ENCODE measurements at places on chromosomes 11 and 22.

DNA sequence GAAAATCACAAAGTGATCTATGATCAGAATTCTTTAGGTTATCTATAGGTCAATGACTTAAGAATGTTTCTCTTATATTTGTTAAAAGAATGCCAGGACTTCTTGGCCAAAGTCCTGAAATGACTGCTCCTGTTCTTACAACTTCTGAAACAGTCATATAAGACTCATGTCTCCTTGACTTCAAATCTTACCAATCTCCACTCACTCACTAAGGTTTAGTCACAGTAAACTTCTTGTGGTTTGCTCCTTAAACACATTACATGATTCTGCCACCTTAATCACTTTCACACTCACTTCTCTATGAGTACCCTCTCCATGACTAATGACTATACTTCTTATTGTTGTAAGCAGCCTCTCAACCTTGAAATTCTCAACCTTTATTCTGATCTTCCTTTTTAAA is 648.7 kb upstream of the CCDC179 start:
- no peak for DNase-seq

DNA sequence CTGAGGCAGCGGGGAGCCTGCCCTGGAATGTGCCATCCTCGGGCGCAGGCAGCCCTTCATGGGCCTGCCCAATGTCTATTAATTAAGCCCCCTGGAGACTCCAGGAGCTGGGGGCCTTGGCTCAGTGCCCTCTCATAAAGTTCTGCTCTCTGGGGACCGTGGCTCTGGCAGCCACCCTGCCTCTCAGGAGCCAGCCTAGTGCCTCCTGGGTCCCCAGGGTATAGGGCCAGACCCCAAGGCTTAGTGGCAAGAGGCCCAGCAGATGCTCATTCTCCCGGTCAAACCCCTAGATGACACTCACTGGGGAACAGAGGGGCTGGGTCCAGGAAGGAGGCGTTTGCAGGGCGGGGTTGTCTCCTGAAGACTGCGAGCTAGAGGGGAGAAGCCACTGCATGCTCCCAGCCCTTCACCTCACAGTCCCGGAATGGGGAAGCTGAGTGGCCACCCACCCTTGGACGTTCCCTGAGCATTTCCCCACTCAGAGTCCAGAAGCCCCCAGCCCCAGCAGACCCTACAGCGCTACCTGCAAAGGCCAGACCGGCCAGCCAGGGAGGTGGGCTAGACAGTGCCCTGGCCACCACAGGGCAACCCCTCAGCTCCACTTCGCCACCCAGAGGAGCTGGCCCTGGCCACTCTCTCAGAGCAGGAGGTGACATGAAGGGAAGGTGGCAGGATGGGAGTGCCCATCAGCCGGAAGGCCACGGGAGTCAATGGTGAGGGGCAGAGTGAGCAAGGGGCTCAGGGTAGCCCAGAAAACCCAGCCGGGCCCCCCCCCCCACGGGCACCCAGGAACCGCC is 83.0 kb downstream of the CDKN1C start:
- no peak for DNase-seq

DNA sequence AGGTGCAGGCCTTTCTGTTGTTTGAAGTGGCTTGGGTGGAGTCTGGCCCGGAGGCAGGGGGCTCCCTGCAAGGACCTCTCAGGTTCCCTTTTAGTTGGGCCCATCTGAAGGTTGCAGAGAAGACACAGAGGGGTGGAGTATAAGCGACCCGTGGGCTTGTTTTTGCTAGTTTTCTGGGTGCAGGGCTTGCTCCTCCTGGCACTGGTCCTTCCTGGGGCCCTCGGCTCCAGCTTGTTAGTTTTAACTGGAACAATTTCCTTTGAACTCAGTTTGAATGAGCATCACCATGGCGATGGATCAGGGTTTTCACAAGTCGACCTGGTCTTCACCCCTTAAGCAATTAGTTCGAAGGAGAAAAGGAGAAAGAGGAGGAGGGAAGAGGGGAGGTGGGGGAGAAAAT is 28.5 kb upstream of the OAF start:
- DNase-seq: no peak

DNA sequence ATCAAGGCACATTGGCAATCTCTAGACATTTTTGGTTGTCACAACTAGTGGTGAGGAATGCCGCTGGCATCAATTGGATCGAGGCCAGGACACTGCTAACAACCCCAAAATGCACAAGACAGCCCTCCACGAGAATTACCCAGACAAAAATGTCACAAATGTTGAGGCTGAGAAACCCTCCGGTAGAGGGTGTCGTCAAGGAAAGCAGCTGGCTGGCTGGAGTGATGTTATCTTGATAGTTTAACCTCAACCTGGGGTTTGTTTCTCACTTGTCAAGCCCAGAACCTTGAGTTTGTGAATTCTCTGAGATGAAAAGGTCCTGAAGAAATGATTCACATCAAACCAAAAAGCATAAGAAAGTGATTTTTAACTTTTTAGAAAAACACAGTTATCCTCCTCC is 21.1 kb upstream of the TMPRSS13 start:
- DNase-seq: peak; percentile 63

GRCh38 chr22:50206599-50206998 is 5.8 kb downstream of the SELENOO start:
- DNase-seq: no peak

DNA sequence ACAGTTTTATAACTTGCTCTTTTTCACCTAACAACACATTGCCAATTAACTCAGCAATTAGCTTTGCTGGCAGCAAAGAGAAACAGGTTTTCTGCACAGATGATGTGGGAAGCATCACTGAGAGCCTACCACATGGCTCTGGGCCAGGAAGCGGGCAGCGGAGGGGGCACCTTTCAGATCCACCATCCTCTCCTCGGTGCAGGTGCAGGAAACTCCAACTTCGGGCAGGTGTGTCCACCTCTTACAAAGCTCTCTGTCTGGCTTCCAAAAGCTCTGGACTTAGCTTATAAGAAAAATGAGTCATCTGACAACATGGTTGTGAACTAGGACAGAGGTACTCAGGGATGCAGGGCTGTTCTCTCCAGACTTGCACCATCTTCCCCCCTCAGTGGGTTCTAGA is 77.0 kb downstream of the RPS6KA4 start:
- no peak for DNase-seq

- DNase-seq: no peak
Observed at GRCh38 chr11:118715245-118715831, 35.9 kb upstream of the TREH start.

DNA sequence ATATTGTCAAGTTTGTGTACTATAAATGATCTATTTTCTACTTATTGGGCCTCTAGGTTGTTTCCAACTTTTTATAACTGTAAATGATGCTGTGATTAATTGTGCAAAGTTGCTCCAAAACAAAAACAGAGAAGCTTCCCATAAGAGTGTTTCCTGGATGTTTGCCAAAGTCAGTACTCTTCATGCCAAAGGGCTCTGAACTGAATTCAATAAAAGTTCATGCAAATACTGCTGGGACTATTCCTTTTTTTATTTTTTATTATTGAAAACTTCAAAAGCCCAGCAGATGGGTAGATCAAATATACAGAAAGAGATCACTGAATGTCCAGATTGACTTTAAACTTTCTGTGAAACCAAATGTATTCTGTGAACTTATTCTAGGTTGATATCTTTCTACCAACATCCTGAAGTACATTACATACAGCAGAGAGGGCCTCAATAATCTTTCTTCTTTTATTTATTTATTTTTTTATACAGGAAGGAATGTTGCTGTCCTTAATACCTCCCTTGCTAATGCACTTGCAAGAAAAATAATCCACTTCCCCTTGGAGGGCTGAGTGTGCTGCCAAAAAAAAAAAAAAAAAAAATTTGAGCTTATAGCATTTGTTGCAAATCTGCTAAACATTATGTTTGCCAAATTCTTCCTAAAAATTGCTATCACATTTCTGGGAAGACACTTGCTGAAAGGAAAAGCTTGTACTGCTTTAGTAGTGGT is 53.0 kb downstream of the CTSC start:
- DNase-seq: no peak

DNA sequence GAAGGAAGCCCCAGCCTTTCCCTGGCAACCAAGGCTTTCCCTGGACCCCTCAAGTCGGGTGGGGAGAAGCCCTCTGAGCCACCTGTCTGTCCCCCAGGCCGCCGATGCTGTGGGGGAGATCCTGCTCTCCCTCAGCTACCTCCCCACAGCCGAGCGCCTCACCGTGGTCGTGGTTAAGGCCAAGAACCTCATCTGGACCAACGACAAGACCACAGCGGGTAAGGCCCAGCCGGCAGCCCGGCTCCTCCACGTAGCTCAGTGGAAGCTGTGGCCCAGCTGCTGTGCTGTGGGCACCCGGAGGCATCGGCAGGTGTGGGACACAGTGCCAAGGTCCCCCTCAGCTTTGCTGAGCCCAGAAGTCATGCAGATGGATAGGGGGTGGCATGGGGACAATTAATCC is 12.2 kb upstream of the RHOD start:
- no peak for DNase-seq

GRCh38 chr11:16982256-16982671 is 31.9 kb downstream of the PLEKHA7 start:
- no peak for DNase-seq

GRCh38 chr11:103007521-103007920 is 52.0 kb upstream of the MMP13 start:
- DNase-seq: no peak

DNA sequence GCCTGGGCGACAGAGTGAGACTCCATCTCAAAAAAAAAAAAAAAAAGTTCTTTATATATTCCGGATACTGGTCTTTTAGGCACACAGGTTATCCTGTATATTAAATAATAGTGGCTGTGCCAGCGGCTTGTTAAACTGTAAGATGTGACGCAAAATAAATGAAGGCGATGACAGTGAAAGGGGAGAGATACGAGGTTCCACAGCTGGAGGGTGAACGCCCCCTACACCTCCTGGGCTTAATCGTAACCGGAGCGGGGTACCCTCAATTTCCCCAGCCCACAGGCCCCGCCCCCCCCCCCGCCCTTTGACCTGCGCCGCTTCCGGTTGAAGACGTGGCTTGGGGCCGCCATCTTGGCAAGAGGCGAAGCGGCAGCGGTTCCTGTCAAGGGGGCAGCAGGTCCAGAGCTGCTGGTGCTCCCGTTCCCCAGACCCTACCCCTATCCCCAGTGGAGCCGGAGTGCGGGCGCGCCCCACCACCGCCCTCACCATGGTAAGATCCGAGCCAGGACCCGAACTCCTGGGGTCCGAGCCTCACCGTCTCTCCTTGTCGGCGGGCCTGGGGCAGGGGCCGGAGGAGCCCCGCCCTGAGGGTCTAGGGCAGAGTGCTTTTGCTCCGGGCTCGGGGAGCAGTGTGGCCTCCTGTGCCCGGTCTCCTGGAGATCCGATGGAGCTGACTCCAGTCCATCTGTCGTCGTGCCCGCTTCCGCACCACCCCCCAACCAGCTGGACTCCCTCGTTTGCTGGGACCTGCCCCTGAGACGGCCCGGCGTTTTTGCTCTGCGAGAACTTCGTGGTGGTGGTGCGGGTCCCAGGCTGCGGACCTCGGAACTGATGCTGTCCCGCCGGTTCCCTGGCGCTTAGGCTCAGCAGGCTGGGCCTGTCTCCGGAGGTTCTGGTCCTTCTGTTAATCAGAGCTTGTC is at the start of gene ARCN1:
TSS of gene ARCN1 (plus strand) at position 349 of the 920 bp plus-strand sequence. CDS start at position 488, 139 bp downstream.
- peak; percentile 69 for DNase-seq

GRCh38 chr11:79616392-79616851 is 175.6 kb upstream of the TENM4 start:
- DNase-seq: no peak

GRCh38 chr11:62130283-62131169 is 6.7 kb downstream of the INCENP start:
- no peak for DNase-seq

GRCh38 chr11:36558571-36559413 is 9.0 kb upstream of the RAG1 start:
- DNase-seq: no peak

DNA sequence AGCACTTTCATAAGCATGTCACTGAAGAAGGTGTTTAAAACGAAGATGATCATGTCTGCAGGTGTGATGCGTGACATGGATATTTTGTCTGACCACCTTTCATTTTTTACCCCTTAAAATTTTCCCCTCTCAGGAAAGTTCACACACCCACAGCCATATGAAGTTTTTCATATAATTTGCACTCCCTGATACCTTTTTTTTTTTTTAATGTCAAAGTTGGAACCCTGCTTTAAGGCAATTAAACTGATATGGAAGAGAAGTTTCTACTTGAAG is 104.6 kb downstream of the ATXN10 start:
- no peak for DNase-seq

GRCh38 chr11:1880746-1881441 is 10.8 kb downstream of the PRR33 start:
- DNase-seq: no peak

- no peak for DNase-seq
Observed at GRCh38 chr11:1460396-1460985, 26.1 kb downstream of the MOB2 start.

DNA sequence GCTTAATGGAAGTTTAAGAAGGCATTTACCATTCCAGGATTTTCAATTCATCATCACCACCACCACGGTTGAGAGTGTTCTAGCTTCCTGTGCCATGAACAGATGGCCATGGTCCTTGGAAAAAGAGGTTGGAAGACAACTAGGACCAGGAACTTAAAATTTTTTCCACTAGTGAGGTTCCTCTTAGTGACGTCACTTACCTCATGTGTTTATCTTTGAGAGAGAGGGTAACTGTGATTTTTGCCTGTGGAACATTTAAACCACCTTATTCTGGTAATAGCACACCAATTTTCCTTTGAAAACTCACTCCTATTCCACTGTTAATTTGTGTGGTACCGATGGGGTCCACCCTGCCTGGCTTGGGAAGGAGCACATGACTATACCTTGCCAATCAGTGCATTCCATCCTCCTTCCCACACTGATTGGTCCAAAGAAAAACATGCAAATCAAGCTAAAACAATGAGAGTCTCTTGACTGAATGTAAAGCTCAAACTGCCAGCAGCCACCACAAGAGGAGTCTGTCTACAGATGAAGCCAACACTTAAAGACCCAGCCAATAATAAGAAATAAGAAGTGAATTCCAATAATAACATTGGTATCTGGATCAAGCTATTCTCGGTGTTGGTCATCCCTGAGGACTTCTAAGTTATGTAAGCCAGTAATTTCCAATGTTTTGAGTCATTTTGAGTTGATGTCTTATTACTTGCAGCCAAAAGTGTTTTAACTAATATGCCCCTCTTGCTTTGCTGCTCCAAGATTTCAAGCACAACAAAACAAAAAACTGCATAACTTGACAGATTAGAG is 111.8 kb downstream of the MPPED2 start:
- no peak for DNase-seq

DNA sequence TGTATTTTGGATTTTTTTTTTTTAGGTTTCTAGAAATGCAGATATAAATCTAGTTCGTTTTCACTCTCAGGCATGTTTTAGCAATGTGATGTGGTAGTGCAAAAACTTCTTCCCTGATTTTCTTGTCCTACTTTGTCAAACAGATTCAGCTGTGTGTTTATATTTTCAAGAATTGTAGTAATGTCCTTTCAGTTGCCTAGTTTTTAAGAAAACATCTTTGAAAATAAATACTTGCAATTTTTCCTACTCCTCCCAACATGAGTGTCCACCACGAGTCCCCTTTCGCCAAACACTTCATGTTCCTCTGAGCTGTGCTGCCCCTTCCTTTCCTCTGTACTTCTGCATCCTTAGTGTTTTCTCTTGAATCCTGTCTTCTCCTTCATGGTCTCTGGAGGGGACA is 686.9 kb downstream of the NTM start:
- no peak for DNase-seq

- DNase-seq: no peak
Observed at GRCh38 chr11:112718483-112718882, 242.7 kb upstream of the NCAM1 start.

- DNase-seq: no peak
Observed at GRCh38 chr11:96317571-96317970, 25.4 kb downstream of the MAML2 start.

GRCh38 chr11:113174882-113175281 is 139.5 kb upstream of the TTC12 start:
- DNase-seq: no peak

- DNase-seq: no peak
Observed at GRCh38 chr11:20501252-20501651, 98.2 kb upstream of the SLC6A5 start.

Data from T-helper 22 cell (primary cell).